ENCODE measurements at places on chromosomes 1 and 21. TPM values are rescaled to one million over a fixed set of nuclear protein-coding genes. Genes with fewer than 3 reads are reported as not detected.

DNA sequence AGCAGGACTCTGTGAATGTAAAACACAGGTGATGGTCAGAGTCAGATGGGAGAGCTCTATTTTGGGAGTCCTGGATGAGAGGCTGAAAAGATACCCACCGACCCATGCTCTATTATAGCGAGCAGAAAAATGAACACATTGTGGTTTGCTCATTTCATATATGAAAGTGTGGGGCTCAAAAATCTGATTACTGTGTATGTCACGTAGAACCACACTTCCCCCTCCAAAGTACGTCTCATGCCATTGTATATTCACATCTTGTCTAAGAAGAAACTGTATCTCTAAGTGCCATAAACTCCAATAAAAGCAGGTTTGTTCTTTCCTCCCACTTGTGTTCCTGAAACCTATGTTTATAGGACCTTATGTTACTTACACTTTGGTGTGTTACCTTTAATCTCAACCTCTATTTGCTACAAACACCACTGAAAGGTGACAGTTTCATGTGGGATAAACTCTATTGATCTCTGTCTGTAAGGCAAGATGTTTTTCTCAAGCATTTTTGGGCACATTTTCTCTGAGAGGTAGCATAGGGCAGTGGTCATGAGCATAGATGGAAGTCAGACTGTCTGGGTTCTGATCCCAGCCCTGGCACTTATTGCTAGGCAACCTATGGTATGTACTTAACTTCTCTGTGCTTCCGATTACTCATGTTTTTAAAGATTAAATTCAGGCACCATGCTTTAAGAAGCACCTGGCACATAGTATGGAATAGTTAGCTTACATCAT lies 214.4 kb downstream of the ST6GALNAC3 start:
- DNase-seq, result no peak

NPL gene
- polyA plus RNA-seq, result 6.0 TPM

DNA sequence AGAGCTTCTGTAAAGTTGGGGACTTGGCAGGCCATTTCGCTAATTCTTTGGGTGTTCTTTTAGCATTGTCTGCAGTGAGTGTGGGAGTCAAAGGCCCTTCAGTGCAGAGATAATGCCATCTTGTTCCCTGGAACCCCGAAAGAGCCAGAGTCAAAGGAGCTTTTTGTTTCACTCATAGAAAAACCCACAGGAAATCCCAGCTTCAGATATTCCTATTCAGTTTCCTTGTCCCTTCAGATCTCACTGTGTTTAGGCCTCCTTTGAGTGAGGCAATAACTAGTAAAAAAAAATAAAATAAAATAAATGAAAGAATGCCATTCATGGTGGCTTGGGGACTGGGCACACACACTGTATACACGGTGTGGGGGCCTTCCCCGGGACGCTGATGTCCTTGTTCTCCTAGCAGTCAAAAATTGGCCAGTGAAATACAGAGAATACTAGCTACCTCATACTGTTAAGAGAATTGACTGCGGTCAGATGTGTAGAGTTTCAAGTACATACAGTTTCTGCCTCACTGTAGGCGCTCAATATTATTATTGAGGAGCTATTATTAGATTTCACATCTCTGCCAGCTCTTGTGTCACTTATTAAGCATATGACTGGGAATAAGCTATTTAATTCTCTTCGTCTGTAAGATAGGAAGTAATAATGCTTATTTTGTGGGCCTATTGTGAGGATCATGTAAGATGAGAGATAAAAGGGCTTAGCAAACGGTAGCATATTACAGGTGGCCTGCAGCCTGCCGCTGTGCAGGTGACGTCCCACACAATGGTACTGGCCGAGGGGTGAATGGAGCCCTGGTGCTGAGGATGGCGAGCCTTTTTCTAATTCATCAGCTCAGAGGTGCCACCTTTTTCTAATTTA lies 16.7 kb downstream of the DISC1 start:
- peak; percentile 36 for DNase-seq

- DNase-seq, result peak; percentile 13
Measured at GRCh38 chr1:79323239-79324025, 316.9 kb upstream of the ADGRL4 start.

RAB25 gene
- polyA plus RNA-seq, result 0.27 TPM

DNA sequence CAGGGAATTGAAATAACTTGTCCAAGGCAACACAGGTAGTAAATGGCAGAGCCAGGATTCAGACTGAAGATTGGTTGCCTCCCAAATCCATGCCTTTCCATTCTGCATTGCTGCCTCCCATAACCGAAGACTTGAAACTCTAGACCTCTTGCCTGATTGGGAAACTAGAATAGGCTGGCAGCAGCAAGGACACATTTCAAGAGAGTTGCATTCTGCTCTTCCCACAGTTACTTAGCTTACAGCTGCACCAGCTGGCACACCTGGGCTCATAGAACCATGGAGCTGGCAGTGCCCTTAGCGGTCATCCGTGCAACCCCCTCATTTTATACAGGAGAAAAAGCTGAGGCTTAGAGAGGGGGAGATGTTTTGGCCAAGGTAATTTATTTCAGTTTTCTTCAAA lies 8.0 kb downstream of the TRNAU1AP start:
- no peak for DNase-seq

All from muscle of leg (tissue), 16 donors.